ENCODE measurements at places on chromosomes 2 and 18.

GRCh38 chr2:173151671-173152401, 76.2 kb downstream of the MAP3K20 start:
- no peak for DNase-seq

DNA sequence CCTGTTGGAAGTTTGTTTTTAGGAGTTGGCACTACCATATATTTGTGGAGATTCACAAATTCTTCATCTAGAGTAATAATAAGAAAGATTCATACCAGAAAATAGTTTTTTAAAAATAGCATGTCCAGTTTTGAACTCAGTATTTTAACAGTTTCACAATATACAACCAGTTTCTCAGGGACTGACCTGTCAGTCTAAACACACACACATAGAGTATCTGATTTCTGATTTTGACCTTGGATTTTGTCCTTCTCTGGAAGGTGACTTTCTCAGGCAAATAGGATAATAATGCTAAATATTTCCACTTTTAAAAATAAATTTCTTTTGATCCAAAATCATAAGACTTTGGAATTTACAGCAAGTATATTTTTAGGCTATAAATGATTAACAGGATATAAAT, 32.0 kb downstream of the MFSD6 start:
- no peak for DNase-seq

- DNase-seq = no peak
Observed at GRCh38 chr2:5885451-5886173, 193.4 kb downstream of the SOX11 start.

DNA sequence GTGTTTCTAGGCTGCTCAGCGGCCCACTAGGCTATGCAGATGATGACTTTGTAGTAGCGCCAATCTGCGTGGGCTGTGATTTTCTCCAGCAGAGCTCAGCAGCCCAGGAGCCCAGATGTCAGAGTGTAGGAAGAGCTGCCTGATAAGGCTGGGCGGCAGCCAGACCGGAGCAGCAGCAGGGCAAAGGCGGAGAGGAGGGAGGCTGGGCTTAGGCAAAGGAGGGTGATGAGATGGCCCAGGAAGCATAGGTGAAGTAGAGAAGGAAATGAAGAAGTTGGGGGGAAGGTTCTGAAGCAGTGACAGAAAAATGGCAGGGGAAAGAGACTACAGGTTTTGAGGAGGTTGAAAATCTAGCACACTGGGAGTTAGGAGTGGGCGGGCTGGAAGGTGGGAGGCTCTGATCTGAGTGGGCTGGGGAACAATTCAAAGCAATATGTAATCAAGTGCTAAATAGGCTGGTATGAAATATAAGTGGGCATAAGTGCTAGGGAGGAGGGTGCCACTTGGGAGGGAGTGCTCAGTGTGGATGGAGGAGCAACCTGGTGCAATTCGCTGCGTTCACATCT, 50.6 kb upstream of the STPG4 start:
- DNase-seq = no peak

GRCh38 chr2:196200557-196200956, 29.2 kb upstream of the STK17B start:
- DNase-seq = no peak

DNA sequence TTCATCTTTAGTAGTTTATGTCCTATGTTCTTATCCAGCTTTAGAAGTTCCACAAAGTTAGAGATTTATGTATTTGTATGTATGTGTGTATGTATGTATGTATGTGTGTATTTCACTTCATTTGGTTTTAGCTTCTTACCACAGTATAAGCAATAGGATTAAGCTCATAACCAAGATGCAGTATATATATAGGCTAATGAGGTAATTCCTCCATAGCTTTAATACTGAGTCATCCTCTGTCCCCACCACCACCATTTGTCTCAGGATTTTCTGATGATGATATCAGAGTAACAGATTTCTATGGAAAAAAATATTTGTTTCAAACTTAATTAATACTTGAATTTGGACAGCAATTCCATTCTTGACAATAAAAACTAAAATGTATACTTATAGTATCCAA, 159.2 kb downstream of the SOX11 start:
- DNase-seq = no peak

- DNase-seq = no peak
Observed at GRCh38 chr2:8030573-8031303, 651.1 kb upstream of the ID2 start.

DNA sequence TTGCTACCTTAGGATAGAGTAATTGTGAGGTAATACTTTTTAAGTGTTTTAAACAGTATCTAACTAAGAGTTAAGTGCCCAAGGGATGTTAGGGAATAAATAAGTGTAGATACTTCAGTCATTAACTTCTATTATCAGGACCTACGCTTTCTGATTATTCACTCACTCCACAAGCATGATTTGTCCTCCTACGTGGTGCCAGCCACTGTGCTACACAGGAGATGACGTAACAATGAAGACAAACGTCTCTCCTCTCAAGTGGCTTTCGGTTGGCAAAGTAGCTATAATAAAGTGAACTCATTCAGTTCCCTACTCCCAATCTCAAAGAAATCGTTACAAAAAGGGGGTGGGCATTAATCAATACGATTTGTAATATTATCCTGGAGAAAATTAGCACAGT, 100.9 kb upstream of the SETBP1 start:
- DNase-seq = no peak

DNA sequence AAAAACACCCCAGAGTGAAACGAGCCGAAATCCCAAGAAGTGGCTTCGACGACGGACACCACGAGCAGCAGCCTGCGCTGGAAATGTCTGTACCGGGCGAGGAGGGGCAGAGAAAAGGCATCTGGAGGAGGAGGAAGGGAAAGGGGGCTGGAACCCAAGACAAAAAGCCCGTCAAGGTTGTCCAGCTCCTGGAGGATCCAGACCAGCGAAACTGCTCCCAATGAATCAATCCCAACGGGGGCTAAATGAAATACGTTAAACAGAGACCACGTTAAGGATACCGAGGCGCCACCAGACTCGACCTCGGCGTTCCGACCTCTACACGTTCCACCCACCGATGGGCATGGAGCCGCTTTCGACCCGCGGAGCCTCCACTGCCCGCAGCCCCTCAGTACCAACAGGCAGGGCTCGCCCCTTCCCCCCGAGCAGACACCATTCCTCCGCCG, 400 bp downstream of the CCDC88A start:
- peak; percentile 4 for DNase-seq

- no peak for DNase-seq
Observed at GRCh38 chr2:56001947-56002346, 78.4 kb upstream of the EFEMP1 start.

DNA sequence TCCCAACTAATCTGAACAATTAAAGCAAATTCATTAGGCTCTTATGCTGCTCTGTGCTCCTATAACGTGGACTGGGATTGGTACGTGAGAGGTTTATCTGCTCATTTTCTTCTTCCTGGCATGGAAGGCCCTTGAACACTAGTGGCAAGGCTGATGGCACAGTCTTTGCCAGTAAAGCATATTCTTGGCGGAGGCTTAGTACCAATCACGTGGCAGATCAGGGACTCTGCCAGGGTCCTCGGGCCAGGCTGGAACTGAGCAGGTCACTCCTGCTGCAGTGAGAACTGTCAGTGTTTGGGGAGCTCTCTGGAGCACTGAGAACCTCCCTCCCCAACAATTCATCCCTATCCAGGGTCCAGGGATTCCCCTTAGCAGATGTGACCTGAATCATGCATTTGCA, 3.7 kb upstream of the ALPK2 start:
- DNase-seq = no peak

GRCh38 chr2:200483729-200484198, 26.1 kb downstream of the KCTD18 start:
- no peak for DNase-seq

DNA sequence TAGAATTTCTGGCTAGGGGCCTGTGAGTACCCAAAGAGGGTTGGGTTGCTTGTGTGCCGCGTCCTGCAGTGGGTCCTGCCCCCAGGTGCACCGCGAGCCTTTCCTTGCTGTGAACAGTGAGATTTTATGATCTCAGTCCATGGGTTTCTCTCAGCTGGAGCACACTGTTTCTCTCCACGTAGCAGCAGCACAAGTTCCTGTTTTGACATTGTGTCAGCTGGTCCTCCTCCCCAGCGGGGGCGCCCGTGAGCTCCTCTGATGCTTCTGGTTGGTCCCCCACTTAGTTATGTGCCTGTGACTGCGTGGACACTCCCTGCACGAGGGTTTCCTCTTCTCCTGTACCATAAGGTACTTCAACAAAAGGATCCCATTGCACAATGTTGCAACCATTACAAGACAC, 29.8 kb downstream of the TSHZ1 start:
- DNase-seq = no peak

- DNase-seq = no peak
Observed at GRCh38 chr2:20187331-20187730, 37.6 kb downstream of the SDC1 start.

DNA sequence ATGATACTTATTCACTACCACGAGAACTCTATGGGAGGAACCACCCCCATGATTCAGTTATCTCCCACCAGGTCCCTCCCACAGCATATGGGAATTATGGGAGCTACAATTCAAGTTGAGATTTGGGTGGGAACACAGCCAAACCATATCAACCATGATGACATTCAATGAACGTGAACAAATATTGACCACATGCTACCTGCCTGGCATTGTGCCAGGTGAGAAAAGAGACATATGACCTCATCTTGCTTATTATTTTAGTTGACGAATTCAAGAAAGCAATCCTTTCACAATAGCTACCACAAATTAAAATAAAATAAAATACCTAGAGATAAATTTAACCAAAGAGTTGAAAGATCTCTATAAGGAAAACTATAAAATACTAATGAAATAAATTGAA, 286.5 kb upstream of the CRIM1 start:
- DNase-seq = no peak

Measured in stimulated activated CD4-positive, alpha-beta T cell treated with anti-CD3 and anti-CD28 coated beads, TNF-alpha, amount 100 ng/mL, for 4 hours (primary cell).